ENCODE measurements at places on chromosomes 5 and 9.

- no peak for DNase-seq
These were observed 290.5 kb upstream of the RASA1 start for GRCh38 chr5:86977190-86977589.

- no peak for DNase-seq
These were observed 1.6 kb upstream of the OBP2B start for GRCh38 chr9:133210609-133211008.

- DNase-seq = no peak
These were observed 97.1 kb upstream of the PRSS3 start for GRCh38 chr9:33698267-33698666.

- DNase-seq = no peak
These were observed 294.9 kb upstream of the IRX1 start for GRCh38 chr5:3300726-3301125.

GRCh38 chr9:91198405-91198804 lies 163.3 kb downstream of the AUH start:
- DNase-seq = no peak

GRCh38 chr9:126155756-126156664 lies 170.6 kb upstream of the MVB12B start:
- no peak for DNase-seq

GRCh38 chr5:207599-207998 lies 10.4 kb downstream of the CCDC127 start:
- DNase-seq = no peak

GRCh38 chr5:178232920-178233429 lies 373 bp upstream of the PHYKPL start:
- no peak for DNase-seq

DNA sequence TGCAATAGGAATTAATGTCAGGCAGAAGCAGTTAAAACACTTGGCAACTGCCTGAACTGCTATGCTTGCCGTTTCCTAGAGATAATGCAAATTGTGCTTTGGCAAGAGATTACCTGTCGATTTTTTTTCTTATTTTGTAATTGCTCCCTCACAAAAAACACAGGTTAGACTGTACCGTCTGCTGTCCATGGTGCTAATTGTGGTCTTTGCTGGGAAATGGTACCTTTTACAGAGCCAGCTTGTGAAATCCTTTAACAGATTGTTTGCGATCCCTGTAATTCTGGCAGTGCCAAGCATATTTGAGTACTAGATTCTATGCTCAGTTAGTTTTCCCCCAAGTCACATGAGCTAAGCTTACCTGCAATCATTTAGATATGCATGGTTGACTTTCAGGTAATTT lies 2125.8 kb upstream of the WWC1 start:
- no peak for DNase-seq

DNA sequence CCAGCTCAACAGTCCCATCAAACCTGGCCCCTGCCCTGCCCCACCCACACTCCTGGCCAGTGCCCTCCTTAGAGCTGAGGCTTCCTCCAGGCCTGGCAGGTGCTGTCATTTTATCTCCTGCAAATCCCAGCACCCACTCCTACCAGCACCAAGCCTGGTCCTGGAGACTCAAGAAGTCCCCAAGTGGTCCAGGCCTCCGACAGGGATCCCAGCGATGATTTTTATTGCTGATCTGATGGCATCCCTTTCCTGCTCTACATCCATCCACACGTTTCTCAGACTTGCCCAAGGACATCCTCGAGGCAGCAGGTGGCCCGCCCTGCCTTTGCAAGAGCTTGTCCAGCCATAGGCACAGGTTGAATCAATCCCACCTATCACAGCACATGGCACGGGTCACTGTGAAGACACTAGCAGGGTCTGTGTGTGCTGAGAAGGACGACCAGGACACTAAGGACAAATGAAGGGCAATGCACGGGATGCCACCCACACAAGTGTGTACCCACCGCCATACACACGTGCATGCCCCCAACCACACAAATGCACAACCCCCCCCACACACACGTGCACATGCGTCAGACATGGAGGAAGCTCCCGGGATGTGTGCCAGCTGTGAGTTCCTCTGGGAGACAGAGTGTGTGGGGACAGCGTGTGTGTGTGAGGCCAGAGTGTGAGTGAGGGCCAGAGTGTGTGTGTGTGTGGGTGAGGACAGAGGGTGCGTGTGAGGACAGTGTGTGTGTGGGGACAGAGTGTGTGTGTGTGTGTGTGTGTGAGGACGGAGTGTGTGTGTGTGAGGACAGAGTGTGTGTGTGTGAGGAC lies 62.4 kb upstream of the UBAC1 start:
- DNase-seq = no peak

DNA sequence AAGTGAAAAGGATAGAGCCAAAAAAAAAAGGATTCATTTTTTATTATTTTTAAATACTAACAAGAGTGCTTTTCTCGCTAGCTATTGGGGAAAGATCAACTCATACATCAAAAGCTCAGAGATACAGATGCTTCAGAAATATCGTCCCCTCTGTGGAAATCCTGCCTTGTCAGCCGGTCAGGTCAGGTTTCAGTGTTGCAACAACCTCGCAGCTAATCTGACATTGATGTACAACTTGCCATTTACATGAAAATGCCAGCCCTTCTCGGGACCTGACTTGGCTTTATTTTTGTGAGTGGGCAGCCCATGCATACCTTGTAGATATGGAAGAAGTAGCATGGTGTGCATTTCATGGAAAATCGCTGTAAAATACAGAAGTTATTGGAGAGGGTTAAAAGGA lies 358.8 kb upstream of the ADAMTS16 start:
- no peak for DNase-seq

DNA sequence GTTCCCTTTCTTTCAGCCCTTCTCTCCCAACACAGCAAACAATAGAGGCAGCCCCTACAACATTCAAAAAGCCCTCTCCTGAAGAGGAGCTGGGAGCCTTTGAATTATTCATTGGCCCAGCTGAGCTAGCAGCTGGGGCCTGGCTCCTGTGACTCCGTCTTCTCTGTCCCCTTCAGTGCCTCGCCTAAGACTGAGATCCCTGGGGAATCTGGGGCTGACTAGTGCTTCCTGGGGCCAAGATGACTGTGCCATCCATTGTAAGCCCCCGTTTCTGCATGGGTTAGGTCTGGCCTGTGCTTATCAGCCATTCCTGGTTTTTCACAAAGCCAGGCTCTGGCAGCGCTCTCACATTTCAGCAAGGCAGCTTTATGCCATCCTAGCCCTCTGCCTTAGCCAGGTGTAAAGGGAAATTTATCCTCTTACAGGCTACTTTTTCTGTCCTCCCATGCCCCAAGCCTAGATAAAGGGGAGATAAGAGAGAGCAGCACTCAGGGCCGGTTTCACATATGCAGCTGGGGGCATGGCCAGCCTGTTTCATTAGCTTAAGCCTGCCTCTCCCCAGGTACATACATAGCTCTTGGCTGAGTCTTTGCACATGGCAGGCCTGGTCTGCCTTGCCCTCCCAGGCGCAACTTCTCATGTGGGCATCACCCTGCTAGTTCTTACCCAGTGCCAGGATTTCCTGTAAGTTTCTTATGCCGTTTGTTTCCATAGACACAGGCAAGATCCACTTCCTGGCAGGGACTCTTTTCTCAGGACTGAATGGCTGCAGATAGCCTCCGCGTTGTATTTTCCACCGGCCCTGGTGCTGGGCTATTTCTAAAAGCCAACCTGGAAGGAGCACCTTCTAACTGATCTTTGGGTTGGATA lies 15.8 kb downstream of the PTPA start:
- no peak for DNase-seq

GRCh38 chr5:159184858-159185381 lies 24.4 kb downstream of the RNF145 start:
- no peak for DNase-seq

DNA sequence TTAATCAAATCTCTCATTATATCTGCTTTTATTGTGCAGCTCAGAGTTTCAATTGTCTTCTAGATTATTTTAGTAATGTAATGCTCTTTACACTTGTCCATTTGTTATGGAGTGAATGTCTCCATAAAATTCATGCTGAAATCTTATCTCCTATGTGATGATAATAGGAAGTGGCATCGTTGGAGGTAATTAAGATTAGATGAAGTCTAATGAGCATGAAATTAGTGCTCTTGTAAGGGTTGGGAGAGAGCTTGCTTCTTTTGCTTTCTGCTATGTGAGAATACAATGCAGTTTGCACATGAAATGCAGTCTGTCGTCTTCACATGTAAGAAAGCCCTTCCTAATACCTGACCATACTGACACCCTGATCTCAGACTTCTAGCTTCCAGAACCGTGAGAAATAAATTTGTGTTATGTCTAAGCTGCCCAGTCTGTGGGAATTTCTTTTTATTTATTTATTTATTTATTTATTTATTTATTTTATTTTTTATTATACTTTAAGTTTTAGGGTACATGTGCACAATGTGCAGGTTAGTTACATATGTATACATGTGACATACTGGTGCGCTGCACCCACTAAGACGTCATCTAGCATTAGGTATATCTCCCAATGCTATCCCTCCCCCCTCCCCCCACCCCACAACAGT lies 1399.2 kb upstream of the CDH6 start:
- DNase-seq = no peak

Data from AML-193 (cell line).